ENCODE measurements at places on chromosomes 4 and X.

DNA sequence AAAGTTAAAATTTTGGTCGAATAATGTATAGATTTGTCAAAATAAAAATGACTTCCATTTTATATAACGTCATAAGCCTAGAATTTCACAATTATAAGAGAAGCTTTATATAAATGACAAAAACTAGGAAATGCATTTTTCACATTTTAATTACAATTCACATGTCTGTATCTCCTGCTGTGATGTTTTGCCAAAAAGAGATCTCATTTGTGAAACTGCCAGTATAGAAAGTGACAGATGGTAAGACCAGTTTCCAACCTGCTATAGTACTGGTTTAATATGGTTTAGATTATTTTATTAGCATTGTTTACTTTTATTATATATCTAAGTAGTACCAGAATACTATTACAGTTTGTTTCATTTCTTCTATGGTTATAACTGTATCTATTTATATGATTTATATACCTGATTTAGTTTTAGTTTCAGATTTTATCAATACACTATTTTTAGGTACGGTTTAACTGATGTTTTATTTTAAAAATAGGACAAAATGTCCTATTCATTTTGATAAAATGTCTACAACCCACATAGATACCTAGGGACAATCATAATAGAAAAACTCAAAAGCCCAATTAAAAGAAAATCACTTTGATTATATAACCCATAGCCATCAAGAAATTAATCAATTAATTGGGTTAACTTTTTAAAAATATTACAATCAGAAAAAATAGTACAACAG lies 5.4 kb upstream of the CCSER1 start:
- no peaks in the 10 kb centered on the region for H3K36me3 ChIP-seq
- H3K27ac ChIP-seq = no peak overlapping the region
- H3K4me1 ChIP-seq = peaks cover 3% of the 10 kb centered on the region
- H3K27me3 ChIP-seq = peaks cover 32% of the 10 kb centered on the region
- no peak overlapping the region for H3K4me3 ChIP-seq
- DNase-seq = no peak

GRCh38 chr4:38359113-38359512 lies 304.9 kb upstream of the KLF3 start:
- peaks cover 10% of the 10 kb centered on the region for H3K4me1 ChIP-seq
- no peak overlapping the region for H3K27ac ChIP-seq
- no peaks in the 10 kb centered on the region for H3K27me3 ChIP-seq
- no peaks in the 10 kb centered on the region for H3K36me3 ChIP-seq

- H3K27ac ChIP-seq = no peak overlapping the region
- no peak overlapping the region for H3K4me3 ChIP-seq
- H3K36me3 ChIP-seq = no peaks in the 10 kb centered on the region
- H3K27me3 ChIP-seq = no peaks in the 10 kb centered on the region
These were observed 47.3 kb downstream of the ARHGAP24 start for GRCh38 chr4:85522277-85522676.

DNA sequence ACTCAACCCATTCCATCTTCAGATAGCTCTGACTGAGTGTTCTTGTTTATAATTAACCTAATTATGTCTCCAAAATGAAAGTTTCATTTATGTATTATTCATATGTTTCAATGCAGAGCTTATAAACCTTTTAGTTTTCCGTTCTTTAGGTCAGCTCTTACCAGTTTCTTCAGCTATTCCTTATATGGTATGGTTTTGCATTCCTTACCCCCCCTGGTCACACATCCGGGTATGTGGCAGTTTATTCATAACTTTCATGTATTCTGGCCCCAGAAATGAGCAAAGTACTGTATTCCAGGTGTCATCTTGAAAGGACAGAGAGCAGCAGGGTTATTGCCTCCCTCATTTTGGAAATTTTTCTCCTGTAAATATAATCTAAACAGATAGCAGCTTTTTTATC lies 16.8 kb upstream of the IGSF1 start:
- H3K4me3 ChIP-seq = no peak overlapping the region
- no peaks in the 10 kb centered on the region for H3K4me1 ChIP-seq
- no peak overlapping the region for H3K27ac ChIP-seq
- no peaks in the 10 kb centered on the region for H3K36me3 ChIP-seq
- H3K27me3 ChIP-seq = no peaks in the 10 kb centered on the region

GRCh38 chr4:86891762-86892635 lies at the start of gene C4orf36:
Gene C4orf36, minus strand, starts transcription at chr4:86892422. Its CDS starts 902 bp downstream, at chr4:86891520.
- H3K27me3 ChIP-seq = peaks cover 21% of the 10 kb centered on the region
- peaks cover 12% of the 10 kb centered on the region for H3K4me1 ChIP-seq
- H3K4me3 ChIP-seq = peak within 1 kb of the TSS; percentile 73
- H3K36me3 ChIP-seq = no peaks in the 10 kb centered on the region
- peak; percentile 32 for DNase-seq
- no peak within 1 kb of the TSS for H3K27ac ChIP-seq

GRCh38 chr4:42995343-42995944 lies 102.9 kb downstream of the GRXCR1 start:
- H3K36me3 ChIP-seq = no peaks in the 10 kb centered on the region
- no peaks in the 10 kb centered on the region for H3K4me1 ChIP-seq
- H3K27me3 ChIP-seq = no peaks in the 10 kb centered on the region
- no peak overlapping the region for H3K27ac ChIP-seq

All from activated CD4-positive, alpha-beta memory T cell treated with anti-CD3 and anti-CD28 coated beads, Interleukin-2, amount 10 ng/mL, durations not matched to agents 7 days and 5 days (primary cell).